ENCODE measurements at places on chromosomes 3 and 15.

DNA sequence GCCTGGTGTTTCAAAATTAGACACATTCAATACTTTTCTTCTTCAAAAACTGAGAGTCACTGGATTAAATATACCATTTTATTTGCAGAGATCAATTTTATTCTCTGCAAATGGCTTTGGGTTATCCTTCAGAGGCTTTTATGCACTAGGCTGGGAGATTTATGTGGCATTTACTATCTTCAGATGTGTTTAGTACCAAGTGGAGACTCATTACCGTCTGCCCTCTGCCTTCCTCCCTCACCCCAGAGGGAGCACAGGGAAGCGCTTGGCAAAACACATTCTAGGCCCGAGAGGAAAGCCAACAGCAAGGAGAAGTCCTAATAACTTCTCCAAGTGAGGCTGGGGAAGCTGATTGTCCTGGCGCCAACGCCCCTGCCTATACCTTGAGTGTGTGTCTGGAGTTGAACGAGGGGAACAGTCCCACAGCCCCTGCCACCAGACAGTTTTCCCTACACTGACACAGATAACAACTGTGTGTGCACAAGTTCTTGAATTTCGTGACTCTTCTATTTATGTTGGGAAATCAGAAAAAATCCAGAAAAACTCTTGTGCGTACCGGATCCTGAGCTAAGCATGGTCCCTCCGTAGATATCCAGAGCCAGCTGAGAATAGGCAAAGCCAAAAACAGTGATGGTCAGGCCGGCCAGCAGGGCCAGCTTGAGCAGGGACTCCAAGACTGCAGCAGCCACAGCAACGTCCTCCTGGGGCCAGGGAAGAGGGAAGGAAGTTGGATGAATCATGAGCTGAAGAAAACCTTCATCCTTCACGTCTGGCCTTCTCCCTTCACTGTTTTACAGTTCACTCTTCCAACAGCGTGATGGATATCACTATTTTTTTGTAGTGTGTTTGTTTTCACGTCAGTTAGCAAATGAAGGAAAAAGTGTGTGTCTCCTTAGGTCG, 26.6 kb downstream of the RFT1 start:
- no peak for DNase-seq

DNA sequence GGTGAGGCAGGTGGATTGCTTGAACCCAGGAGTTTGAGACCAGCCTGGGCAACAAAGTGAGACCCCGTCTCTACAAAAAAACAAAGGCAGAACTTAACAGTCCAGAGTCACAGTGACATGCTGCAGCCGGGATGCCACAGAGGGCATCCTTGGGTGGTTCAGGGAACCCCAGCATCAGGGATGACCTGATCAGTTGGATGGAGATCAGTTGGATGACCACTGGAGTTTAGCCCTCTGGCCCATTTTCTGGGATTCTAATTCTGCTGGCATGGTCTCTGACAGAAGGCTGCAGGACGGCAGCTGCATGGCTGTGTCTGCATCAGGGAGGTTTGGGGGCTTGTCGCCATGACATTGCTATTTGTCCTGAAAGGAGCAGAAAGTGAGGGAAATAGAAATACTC, 19.8 kb downstream of the WHAMM start:
- no peak for DNase-seq

DNA sequence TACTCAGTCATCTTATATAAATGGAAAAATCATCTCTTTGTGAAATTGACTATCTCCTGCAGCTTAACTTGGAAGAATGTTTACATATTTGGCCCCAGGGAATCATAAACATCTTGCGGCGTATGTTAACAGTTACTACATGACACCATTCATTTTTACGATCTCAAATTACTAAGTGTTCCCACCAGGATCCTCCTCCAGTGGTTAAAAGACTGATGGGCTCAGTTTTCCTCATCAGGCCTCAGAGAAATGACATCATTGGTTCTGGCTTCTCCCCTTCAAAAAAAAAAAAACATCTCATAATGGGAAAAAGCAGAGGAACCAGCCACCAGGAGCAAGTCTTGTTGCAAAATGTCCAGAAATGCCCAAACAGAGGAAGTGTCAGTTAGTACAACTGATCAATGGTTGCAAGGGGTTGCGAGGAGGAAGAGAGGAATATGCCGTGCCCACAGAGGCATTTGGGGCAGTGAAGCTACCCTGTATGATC, 70.5 kb upstream of the LIPC start:
- DNase-seq: no peak

DNA sequence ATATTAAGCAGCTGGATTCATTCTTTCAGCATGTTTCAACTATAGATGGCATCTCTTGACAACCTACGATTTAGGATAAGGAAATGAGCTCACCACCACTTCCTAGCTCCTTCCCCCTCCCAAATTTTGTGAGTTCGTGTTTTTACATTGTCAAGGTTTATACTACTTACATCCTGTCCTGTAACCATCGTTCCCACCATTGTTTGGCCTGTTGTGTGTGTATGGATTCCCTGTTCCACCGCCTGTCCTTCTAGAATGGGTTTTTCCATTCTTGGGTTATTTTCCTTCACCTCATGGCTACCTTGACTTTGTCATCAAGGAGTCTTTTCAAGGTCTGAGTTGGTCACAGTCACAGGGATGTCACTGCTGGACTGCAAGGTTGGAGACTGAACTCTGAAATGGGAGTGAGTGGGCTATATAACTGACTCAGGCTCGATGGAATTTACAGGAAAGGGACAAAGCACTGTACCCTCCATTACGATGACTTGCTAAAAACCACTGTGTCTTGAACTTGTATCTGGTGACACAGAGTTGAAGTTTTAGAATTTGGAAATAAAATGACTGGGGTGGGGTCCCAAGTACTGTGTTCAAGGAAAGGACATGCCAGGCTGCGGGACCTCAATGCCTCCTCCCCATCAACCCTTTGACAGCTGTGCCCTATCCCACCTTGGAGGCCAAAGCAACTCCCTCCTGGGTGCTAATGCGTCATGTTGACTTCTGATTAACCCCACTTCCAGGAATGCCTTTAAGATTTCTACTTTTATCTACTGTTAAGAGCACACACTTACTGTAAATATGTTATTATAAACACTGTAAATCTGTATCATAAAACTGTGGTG, 66.8 kb upstream of the BLM start:
- no peak for DNase-seq

DNA sequence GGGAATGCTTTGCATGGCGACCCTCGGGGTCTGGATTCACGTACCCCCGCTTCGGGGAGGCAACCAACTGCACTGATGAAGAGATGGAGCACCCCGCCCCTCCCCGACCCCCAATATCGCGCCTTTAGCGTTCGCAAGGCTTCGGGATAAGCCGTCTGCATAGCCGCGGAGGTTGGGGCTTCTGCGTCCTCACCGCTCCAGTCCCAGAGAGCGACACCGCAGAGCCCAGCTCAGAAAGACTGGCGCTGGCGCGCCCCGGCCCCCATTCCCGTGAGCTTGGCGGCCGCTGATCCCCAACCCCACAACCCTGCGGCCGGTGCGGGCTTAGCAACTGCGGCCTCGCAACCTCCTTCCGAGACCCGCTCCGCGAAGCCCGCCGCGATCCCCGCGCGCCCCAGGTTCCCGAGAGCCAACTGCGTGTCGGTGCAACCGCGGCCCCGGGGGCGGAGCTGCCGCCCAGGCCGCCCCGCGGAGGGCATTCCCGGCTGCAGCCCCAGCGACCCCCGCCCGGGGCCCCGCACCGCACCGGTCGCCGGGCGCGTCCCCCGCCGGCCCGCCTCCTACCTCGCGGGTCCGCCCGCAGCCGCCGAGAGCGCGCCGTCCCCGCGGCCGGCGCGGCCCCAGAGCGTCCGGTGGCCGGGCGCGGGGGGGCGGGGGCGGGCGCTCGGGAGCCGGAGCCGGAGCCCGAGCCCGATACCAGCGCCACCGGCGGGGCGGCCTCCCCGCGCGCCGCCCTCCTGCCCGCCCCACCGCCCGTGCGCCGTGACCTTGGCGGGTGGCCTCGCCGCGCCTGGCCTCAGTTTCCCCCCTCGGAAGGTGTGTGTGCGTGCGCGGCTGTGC, 79.5 kb downstream of the IQSEC1 start:
- no peak for DNase-seq

GRCh38 chr15:85603160-85603559, 191.6 kb downstream of the KLHL25 start:
- DNase-seq: no peak

- no peak for DNase-seq
Measured at GRCh38 chr3:95899911-95900310, 914.5 kb upstream of the EPHA6 start.

- no peak for DNase-seq
Measured at GRCh38 chr3:31488475-31489017, 44.2 kb upstream of the STT3B start.

- no peak for DNase-seq
Measured at GRCh38 chr3:185998136-185998535, 60.3 kb upstream of the TRA2B start.

- no peak for DNase-seq
Measured at GRCh38 chr15:78988361-78988911, 43.6 kb upstream of the CTSH start.
